ENCODE measurements at places on chromosomes 12 and 14. TPM values are rescaled to one million over a fixed set of nuclear protein-coding genes. Genes with fewer than 3 reads are reported as not detected.
A peak's percentile ranks its signal among the peaks of the same experiment; 100 is the strongest.

- H3K27ac ChIP-seq: no peak overlapping the region
- no peak overlapping the region for H3K4me3 ChIP-seq
- no peaks in the 10 kb centered on the region for H3K36me3 ChIP-seq
- H3K4me1 ChIP-seq: no peaks in the 10 kb centered on the region
These were observed 37.2 kb downstream of the SMOC1 start for GRCh38 chr14:69916396-69916795.

GRCh38 chr12:124687174-124687902 is 119.9 kb upstream of the NCOR2 start:
- H3K4me1 ChIP-seq: peaks cover 34% of the 10 kb centered on the region
- peaks cover 13% of the 10 kb centered on the region for H3K27me3 ChIP-seq
- no peak overlapping the region for H3K27ac ChIP-seq

Gene LMO3
- not detected for total RNA-seq

Gene OGFOD2
- 18.0 TPM for total RNA-seq

DNA sequence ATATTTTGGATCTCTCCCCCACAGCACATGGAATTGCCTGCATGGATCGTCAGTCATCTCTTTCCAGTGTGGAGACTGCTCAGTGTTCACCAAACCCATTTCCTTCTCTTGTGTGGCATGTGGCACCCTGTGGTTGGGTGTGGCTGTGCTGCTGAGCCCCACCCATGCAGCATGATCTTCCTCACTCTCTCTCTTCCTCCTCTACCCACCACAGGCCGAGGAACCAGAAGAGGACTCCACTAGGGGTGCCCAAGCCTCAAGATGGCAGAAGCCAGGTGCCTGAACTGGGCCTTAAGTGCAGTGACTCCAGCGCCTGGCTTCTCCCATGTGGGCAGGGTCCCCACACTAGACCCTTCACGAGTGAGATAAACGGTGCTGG is 66.8 kb upstream of the GPR68 start:
- peak overlapping the region; percentile 94 for H3K27ac ChIP-seq
- H3K4me1 ChIP-seq: peaks cover 65% of the 10 kb centered on the region
- peak; percentile 50 for DNase-seq
- peaks cover 69% of the 10 kb centered on the region for H3K36me3 ChIP-seq
- peak overlapping the region; percentile 48 for H3K4me3 ChIP-seq

- H3K27me3 ChIP-seq: peaks cover 16% of the 10 kb centered on the region
- H3K27ac ChIP-seq: no peak overlapping the region
- H3K4me3 ChIP-seq: no peak overlapping the region
- DNase-seq: no peak
These were observed 105.1 kb upstream of the TMEM260 start for GRCh38 chr14:56474419-56475022.

GRCh38 chr12:795305-795704 is 42.9 kb downstream of the WNK1 start:
- H3K27ac ChIP-seq: peak overlapping the region; percentile 87
- DNase-seq: no peak
- peaks cover 64% of the 10 kb centered on the region for H3K4me1 ChIP-seq
- peak overlapping the region; percentile 6 for H3K4me3 ChIP-seq
- H3K27me3 ChIP-seq: no peaks in the 10 kb centered on the region

DNA sequence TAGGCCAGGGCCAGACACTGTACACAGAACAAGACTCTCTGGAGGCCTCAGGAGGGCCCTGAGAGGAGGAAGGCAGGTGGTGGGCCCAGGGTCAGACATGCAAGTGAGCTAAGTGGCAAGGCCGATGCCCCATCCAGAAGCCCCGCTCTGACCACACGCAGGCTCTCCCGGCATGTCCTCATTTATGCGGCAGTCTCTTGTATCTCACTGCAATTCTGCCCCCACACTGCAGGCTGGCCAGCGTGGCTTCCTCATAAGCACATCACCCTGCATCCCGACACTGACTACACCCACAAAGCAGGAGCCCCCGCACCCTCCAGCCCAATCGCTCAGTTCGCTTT is 17.5 kb downstream of the SSH1 start:
- peaks cover 30% of the 10 kb centered on the region for H3K36me3 ChIP-seq
- no peak overlapping the region for H3K27ac ChIP-seq
- H3K4me3 ChIP-seq: no peak overlapping the region
- DNase-seq: no peak
- peaks cover 46% of the 10 kb centered on the region for H3K4me1 ChIP-seq
- no peaks in the 10 kb centered on the region for H3K27me3 ChIP-seq

- H3K36me3 ChIP-seq: no peaks in the 10 kb centered on the region
- H3K4me3 ChIP-seq: no peak overlapping the region
- peaks cover 4% of the 10 kb centered on the region for H3K4me1 ChIP-seq
These were observed 15.3 kb downstream of the TNFAIP2 start for GRCh38 chr14:103138301-103139131.

Gene C12orf54
- not detected for total RNA-seq

- H3K27ac ChIP-seq: no peak overlapping the region
- H3K27me3 ChIP-seq: no peaks in the 10 kb centered on the region
- H3K4me3 ChIP-seq: no peak overlapping the region
- no peak for DNase-seq
- peaks cover 2% of the 10 kb centered on the region for H3K36me3 ChIP-seq
These were observed 59.2 kb downstream of the SPPL3 start for GRCh38 chr12:120844768-120845449.

- peaks cover 2% of the 10 kb centered on the region for H3K27me3 ChIP-seq
- no peak for DNase-seq
- no peak overlapping the region for H3K4me3 ChIP-seq
These were observed 66.5 kb downstream of the AVPR1A start for GRCh38 chr12:63084501-63084900.

DNA sequence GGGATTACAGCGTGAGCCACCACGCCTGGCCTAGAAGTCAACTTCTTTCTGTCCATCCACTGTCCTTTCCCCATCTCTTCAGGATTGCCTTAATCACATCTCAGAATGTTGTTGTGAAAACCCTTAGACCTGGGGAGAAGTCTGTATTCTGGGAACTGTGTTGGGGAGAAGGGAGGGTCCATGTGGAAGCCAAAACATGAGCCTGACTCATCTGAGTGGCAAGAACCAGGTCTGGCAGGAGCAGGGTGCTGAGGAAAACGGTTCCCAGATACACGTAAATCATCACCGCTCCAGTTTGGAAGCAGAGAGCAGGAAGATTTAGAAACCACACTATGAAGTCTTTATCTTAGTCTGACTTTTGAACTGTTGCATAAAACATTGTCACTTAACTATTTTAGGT is 245.6 kb upstream of the RGS6 start:
- no peak overlapping the region for H3K4me3 ChIP-seq
- DNase-seq: no peak
- peaks cover 41% of the 10 kb centered on the region for H3K36me3 ChIP-seq
- H3K4me1 ChIP-seq: peaks cover 4% of the 10 kb centered on the region
- H3K27me3 ChIP-seq: no peaks in the 10 kb centered on the region

Gene GUCY2C
- not detected for total RNA-seq

GRCh38 chr12:108152170-108152538 is 23.1 kb downstream of the WSCD2 start:
- no peak overlapping the region for H3K27ac ChIP-seq
- H3K27me3 ChIP-seq: no peaks in the 10 kb centered on the region
- H3K36me3 ChIP-seq: no peaks in the 10 kb centered on the region
- DNase-seq: no peak
- no peaks in the 10 kb centered on the region for H3K4me1 ChIP-seq
- H3K4me3 ChIP-seq: no peak overlapping the region

DNA sequence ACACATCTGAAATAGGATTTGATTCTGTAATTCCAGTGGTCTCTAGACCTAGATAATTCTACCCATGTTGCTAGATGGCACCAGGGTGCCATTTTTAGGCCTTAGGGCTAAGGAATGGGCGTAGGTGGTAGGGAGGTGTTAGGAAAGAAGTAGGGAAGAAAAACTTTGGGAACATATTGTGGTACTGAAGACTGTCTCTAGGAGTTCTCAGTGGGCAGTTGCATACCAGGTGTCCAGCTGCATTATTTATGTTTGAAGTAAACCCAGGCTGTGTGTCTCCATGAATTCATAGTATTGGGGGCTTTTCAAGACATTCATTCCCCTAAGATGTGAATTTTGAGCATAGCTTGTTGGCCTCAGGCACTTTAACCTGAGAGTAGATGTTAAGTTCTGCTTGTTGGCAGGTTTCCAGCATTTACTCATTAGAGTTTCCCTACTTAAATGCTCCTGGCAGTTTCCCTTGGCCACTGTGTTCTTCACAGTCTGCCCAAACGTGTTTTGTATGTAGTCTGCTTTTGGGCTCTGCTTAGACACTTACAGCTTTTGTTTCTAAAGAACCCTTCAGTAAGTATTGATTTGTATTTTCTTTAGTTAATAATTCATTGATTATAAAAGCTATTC is 31.5 kb upstream of the CCT2 start:
- no peaks in the 10 kb centered on the region for H3K27me3 ChIP-seq
- H3K36me3 ChIP-seq: peaks cover 5% of the 10 kb centered on the region
- no peak overlapping the region for H3K4me3 ChIP-seq
- no peaks in the 10 kb centered on the region for H3K4me1 ChIP-seq
- no peak for DNase-seq

- peak overlapping the region; percentile 58 for H3K4me3 ChIP-seq
- H3K4me1 ChIP-seq: peaks cover 12% of the 10 kb centered on the region
- DNase-seq: no peak
- H3K36me3 ChIP-seq: no peaks in the 10 kb centered on the region
These were observed 620 bp downstream of the TMTC1 start for GRCh38 chr12:29782871-29783772.

GRCh38 chr12:101863981-101864380 is 13.4 kb upstream of the DRAM1 start:
- no peak overlapping the region for H3K27ac ChIP-seq
- H3K36me3 ChIP-seq: peaks cover 4% of the 10 kb centered on the region
- no peak overlapping the region for H3K4me3 ChIP-seq
- H3K27me3 ChIP-seq: no peaks in the 10 kb centered on the region

GRCh38 chr14:81385886-81386285 is 14.2 kb downstream of the STON2 start:
- H3K4me1 ChIP-seq: no peaks in the 10 kb centered on the region
- peaks cover 4% of the 10 kb centered on the region for H3K27me3 ChIP-seq
- DNase-seq: no peak
- no peaks in the 10 kb centered on the region for H3K36me3 ChIP-seq

DNA sequence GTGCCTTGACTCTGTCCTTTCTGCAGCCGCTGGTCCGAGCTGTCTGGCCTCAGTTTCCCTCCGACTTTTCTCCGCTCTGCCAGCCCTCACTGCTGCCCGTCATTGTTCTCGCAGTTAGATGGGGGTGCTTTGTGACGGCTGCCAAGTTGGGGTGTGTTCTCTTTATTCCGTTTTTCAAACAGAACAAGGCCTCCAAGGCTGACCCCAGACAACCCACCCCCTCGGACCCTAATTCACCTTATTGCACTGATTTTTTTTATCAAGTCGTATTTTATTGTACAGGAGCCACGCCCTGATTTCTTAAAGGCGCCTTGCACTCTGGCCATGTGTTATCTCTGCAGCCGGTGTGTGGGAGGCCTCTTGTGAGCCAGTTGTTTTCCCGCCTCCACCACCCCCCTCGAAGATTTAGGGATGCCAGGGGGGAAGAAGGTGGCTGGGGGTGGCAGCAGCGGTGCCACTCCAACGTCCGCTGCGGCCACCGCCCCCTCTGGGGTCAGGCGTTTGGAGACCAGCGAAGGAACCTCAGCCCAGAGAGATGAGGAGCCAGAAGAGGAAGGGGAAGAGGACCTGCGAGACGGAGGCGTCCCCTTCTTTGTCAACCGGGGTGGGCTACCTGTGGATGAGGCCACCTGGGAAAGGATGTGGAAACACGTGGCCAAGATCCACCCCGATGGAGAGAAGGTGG is 1.3 kb downstream of the VASH1 start:
- peaks cover 25% of the 10 kb centered on the region for H3K4me1 ChIP-seq
- H3K36me3 ChIP-seq: no peaks in the 10 kb centered on the region
- no peak overlapping the region for H3K27ac ChIP-seq

DNA sequence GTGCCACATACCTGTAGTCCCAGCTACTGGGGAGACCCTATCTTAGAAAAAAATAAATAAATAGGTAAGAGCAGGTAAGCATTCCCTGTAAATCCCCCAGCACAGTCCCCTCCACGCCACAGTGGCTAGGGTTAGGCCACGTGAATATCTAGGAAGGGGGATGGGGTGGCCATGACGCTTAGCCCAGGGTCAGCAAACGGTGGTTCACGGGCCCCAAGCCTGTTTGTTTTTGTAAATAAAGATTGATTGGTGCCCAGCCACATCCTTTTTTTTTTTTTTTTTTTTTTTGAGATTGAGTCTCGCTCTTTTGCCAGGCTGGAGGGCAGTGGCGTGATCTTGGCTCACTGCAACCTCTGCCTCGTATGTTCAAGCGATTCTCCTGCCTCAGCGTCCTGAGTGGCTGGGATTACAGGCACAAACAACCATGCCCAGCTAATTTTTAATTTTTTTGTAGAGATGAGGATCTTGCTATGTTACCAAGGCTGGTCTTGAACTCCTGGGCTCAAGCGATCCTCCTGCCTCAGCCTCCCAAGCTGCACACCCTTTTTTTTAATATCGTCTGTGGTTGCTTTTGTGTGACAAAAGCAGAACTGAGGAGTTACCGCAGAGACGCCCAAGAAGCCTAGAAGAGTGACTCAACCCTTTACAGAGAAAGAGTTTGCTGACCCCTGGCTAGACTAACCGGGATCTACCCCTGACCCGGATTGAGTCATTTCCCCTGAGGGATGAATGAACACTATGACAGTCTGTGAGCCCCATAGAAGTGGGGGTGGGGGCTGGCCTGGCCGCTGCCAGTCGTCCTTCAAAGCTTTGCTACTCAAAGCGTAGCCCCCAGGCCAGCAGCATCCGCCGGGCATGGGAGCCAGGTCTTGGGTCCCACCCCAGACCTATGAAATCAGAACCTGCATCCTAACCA is 113.7 kb upstream of the NCOR2 start:
- H3K27ac ChIP-seq: no peak overlapping the region
- H3K27me3 ChIP-seq: peaks cover 9% of the 10 kb centered on the region
- no peaks in the 10 kb centered on the region for H3K36me3 ChIP-seq
- no peak for DNase-seq

DNA sequence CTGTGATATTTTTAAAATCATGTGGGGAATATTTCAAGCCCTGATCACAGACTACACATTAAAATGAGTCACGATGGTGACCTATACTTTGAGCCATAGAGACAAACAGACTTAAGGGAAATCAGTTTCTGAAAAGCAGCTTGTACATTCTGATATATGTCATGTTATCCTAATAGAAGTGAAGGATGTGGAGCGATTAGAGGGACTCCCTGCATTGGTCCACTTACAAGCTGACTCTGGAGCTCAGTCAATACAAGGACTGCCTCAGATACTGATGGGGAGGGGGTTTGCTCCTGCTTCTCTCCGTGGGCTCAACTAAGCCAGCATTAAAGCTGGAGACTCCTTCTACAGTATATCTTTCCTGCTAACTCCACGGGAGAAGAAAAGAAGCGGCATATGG is 173.5 kb downstream of the ALG10B start:
- H3K27ac ChIP-seq: no peak overlapping the region
- H3K36me3 ChIP-seq: no peaks in the 10 kb centered on the region
- H3K4me3 ChIP-seq: no peak overlapping the region
- DNase-seq: no peak
- H3K4me1 ChIP-seq: no peaks in the 10 kb centered on the region
- no peaks in the 10 kb centered on the region for H3K27me3 ChIP-seq

Measured in activated T-helper 1 cell treated with anti-CD3 and anti-CD28 coated beads, Interleukin-12 subunit alpha, Interleukin-12 subunit beta, Interleukin-2, Interleukin-4 antibody, amounts not matched to agents 30 ng/mL and 10 ng/mL and 1 ng/mL, durations not matched to agents 14 hours and 24 hours and 36 hours (primary cell).